ENCODE measurements at places on chromosomes 12 and 14.

GRCh38 chr14:55188686-55189295 is 2.6 kb downstream of the DLGAP5 start:
- DNase-seq, result no peak

GRCh38 chr14:58668848-58669480 is 31.2 kb downstream of the DACT1 start:
- no peak for DNase-seq

- DNase-seq, result no peak
These were observed 88.3 kb upstream of the ATP2B1 start for GRCh38 chr12:89796798-89797382.

- no peak for DNase-seq
These were observed 46.6 kb upstream of the ZDHHC17 start for GRCh38 chr12:76717314-76717713.

DNA sequence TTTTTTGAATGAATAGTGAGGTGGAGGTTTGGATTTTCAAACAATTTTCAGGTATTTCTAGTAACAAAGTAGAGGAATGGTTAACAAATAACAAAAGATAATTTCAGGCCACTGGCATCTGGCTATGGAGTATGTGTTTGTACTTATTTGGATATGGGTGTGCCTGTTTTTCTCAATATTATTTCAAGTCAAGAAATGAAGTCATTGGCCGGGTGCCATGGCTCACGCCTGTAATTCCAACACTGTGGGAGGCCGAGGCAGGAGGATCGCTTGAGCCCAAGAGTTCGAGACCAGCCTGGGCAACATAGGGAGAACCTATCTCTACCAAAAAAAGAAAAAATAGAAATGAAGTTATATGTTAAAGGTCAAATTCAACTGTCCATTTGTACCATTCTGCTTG is 13.9 kb downstream of the SLC35E3 start:
- DNase-seq, result no peak

GRCh38 chr14:100131181-100131580 is 28.3 kb downstream of the DEGS2 start:
- no peak for DNase-seq

GRCh38 chr12:123916729-123917128 is 55.9 kb downstream of the CCDC92 start:
- no peak for DNase-seq

GRCh38 chr12:30959110-30959710 is 32.7 kb downstream of the TSPAN11 start:
- no peak for DNase-seq

GRCh38 chr12:106027911-106028310 is 110.8 kb downstream of the NUAK1 start:
- no peak for DNase-seq

- no peak for DNase-seq
These were observed 2.2 kb upstream of the CDC42BPB start for GRCh38 chr14:103059556-103059955.
